ENCODE measurements at places on chromosomes 5 and 9. TPM values are rescaled to one million over a fixed set of nuclear protein-coding genes. Genes with fewer than 3 reads are reported as not detected.

DNA sequence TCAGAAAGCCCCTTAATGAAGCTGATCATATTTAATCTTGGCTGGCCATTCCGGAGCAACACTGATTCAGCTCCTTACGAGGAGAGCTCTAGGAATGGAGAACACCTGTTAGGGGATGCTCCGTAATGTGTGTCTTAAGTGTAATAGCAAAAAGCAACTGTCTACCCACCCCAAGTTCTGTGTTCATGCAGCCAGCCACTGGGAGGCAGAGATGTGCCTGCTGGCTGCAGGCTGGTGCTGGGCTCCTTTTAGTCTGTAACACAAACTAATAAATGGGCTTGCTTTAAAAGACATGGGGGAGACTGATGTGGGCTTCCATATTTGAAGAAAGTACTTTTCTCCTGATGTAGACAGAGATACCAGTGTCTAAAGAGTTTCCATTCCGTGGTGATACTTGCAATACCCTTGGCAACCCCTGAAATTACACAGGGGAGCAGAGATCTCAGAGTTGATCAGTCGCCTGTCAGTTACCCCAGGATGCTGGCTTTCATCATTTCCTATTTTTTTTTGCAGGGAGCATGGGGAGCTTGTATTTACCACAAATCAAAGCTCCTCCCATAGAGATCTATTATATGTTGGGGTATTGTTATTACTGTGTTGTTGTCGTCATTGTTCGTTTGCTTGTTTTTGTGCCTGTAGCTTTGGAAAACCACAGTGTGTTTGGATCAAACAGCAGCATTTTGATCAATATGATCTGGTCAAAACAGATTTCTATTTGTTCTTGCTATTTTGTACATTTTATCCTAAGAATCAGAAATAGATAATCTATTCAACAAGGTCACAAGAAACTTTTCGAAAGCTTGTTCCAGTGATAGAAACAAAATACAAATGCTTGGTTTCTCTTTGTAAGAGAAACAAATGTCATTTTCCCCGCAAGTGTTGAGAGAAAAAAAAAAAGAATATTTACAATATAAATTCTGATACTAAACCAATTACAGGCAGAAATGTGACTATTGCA lies 65.8 kb downstream of the MTX3 start:
- H3K4me3 ChIP-seq: no peak overlapping the region
- H3K27me3 ChIP-seq: peaks cover 4% of the 10 kb centered on the region
- no peak for DNase-seq

- no peaks in the 10 kb centered on the region for H3K27me3 ChIP-seq
- no peak overlapping the region for H3K27ac ChIP-seq
- H3K36me3 ChIP-seq: no peaks in the 10 kb centered on the region
- no peak overlapping the region for H3K4me3 ChIP-seq
Measured at GRCh38 chr5:478982-479535, 36.1 kb downstream of the EXOC3 start.

DNA sequence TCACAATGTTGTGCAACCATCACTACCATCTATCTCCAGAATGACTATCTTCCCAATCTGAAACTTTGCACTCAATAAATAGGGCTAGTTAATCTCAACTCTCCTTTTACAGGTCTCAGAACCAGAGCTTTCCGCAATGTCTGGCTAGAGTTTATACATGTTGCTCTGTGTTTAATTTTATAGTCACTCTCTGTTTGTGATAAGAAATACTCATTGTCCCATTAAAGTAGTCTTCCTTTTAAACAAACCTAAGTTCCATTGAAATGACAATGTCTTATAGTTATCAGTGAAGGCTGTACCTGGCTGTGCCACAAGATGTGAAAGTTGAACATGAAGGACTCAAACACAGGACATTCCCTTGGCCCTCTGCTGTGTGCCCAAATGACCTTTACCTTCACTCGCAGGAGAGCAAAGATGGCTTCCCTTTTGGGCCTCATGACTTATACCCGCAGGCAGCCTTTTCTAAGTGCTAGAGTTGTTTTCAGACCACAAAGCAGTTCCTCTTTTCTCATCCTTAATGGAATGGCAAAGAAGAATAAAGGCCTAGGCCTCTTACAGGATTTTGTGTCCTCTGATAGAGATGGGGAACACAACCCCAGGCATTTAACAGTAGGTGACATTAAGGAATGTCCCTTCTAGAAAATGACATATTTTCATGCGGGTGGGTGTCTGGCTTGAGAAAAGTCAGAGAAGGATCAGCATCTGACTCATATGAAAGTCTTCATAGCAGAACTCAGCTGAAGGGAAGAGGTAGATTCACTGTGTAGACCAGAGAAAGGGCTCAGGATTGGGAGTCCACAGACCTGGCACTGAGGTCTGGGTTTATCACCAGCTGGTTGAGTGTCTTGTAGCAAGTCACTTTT lies 69.6 kb upstream of the ATP10B start:
- H3K36me3 ChIP-seq: no peaks in the 10 kb centered on the region
- no peaks in the 10 kb centered on the region for H3K4me1 ChIP-seq

GRCh38 chr5:109309326-109310063 lies 100.3 kb downstream of the PJA2 start:
- H3K36me3 ChIP-seq: no peaks in the 10 kb centered on the region
- H3K27me3 ChIP-seq: no peaks in the 10 kb centered on the region
- no peaks in the 10 kb centered on the region for H3K4me1 ChIP-seq
- no peak for DNase-seq
- H3K27ac ChIP-seq: no peak overlapping the region
- no peak overlapping the region for H3K4me3 ChIP-seq

Gene SOX30
- total RNA-seq: 0.11 TPM

Gene NRG2
- 21.0 TPM for total RNA-seq

Data from GM12878 (cell line).